Panc1 (cell line): ENCODE measurements at places on chromosomes 3 and 15. TPM values are rescaled to one million over a fixed set of nuclear protein-coding genes. Genes with fewer than 3 reads are reported as not detected.

DNA sequence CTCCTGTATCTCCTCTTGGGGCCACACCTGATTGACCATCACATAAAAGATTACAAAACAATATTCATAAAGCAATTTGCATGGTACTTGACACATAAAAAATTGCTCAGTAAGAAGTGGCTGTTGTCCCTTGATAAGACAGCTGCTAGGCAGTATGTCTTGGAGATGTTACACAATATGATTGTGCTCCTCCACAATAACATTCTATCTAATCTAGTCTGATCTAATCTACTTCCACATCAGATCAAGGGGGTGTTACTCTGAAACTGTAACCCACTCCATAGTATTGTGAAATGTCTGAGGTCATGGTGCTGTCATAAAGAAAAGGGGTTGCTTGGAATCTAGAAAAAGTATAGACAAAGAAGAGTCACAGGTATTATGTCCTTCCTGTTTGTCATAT is 23.4 kb upstream of the AQP9 start:
- no peak overlapping the region for H3K27ac ChIP-seq
- no peaks in the 10 kb centered on the region for H3K36me3 ChIP-seq
- no peaks in the 10 kb centered on the region for H3K4me1 ChIP-seq
- no peak for DNase-seq

DNA sequence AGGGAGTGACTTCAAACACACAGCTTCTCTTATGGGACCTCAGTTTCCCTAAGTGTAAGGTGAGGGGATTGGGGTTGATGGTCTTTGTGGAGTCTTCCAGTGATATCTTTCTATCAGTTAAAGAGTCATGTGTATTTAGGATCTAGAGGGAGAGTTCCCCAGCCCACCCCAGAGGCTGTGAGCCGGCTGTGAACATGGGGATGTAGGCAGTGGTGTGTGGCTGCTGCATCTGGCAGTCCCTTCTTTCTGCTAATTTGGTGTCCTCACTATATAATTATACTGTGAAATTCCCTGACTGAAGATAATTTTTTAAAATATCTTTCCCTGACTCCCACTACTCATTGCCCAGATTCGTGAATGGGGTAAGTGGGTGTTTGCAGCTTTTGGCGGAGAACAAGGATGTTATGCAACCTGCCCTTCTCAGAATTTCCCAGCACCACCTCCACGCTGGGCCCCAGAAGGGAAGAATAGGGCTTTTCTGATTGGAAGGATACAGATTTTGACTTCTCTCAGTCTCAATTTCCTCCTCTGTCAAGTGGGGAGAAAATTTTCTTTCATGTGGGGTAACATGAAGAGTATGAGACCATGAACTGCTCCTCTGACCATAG is 79.0 kb upstream of the RASGRF1 start:
- no peak overlapping the region for H3K4me3 ChIP-seq
- no peaks in the 10 kb centered on the region for H3K27me3 ChIP-seq
- H3K4me1 ChIP-seq = peaks cover 48% of the 10 kb centered on the region
- DNase-seq = no peak

GRCh38 chr3:149615731-149616221 is 42.0 kb downstream of the WWTR1 start:
- H3K4me1 ChIP-seq = peaks cover 93% of the 10 kb centered on the region
- no peak overlapping the region for H3K4me3 ChIP-seq
- no peak for DNase-seq
- no peaks in the 10 kb centered on the region for H3K27me3 ChIP-seq

GRCh38 chr3:88167704-88168103 is 17.9 kb downstream of the C3orf38 start:
- H3K27ac ChIP-seq = no peak overlapping the region
- H3K36me3 ChIP-seq = no peaks in the 10 kb centered on the region
- no peak overlapping the region for H3K4me3 ChIP-seq
- H3K27me3 ChIP-seq = no peaks in the 10 kb centered on the region
- no peak for DNase-seq

DNA sequence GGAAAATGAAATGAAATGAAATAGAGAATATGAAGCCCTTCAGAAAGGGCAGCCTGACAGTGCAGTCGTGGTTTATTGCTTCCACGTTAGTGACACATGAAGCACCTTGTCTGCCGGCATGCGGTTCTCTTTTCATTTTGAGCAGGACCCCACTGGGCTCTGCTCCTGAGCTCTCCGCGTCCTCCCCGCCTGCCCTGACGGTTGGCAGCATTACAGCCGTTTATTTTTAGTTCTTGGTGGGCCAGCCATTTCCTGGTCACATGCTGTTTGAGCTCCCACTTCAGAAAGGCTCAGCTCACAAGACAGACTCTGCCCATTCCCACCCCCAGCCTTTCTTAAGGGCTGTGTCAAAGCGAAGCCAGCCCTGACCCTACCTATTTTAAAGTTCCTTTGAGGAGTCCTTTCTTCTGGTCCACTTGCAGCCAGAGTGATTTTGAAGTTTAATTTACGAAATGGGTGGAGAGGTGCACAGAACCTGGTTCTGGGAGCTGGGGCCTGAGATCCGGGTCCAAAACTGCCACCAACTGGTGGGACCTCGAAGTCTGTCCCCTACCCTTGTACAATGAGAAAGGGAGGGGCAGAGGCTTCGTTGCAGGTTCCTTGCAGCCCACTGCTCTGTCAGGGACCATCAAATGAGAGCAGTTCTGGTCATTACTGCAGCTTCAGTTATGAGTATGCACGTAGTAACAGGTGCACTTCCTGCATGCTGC is 60.1 kb downstream of the MGLL start:
- no peaks in the 10 kb centered on the region for H3K4me1 ChIP-seq
- H3K4me3 ChIP-seq = no peak overlapping the region
- no peaks in the 10 kb centered on the region for H3K27me3 ChIP-seq
- DNase-seq = no peak

DNA sequence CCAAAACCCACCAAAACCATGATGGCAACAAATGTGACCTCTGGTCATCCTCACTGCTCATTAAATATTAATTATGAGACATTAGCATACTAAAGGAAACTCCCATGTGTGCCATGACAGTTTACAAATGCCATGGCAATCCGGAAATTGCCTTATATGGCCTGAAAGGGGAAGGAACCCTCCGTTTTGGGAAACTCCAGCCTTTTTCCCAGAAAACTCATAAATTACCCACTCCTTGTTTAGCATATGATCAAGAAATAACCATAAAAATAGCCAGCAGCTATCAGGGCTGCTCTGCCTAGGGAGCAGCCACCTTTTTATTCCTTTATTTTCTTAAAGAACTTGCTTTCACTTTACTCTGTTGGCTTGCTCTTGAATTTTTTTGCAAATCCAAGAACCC is 992.7 kb downstream of the NTRK3 start:
- no peak overlapping the region for H3K4me3 ChIP-seq
- H3K4me1 ChIP-seq = no peaks in the 10 kb centered on the region
- no peaks in the 10 kb centered on the region for H3K27me3 ChIP-seq

DNA sequence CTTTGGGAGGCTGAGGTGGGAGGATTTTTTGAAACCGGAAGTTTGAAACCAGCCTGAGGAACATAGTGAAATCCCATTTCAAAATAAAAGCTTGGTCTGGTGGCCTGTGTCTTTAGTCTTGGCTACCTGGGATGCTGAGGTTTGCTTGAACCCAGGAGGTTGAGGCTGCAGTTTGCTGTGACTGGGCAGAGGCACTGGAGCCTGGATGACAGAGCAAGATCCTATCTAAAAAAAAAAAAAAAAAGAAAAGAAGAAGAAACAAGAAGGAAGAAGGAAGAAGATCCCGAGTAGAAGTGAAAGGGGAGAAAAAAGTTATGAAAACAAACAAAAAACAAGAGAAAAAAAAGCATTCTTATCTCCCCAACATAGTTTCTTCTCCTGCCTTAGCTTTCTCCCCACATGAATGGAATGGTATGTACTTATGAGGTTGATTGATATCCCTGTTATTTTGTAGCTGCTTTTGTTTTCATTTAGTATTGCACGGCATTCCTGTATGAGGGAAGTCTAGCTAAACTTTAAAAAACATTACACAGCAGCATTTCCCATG is 42.4 kb downstream of the TMEM40 start:
- no peak for DNase-seq
- H3K4me1 ChIP-seq = no peaks in the 10 kb centered on the region; the same call in 1 of the 2 replicates
- no peaks in the 10 kb centered on the region for H3K36me3 ChIP-seq
- H3K27me3 ChIP-seq = no peaks in the 10 kb centered on the region
- H3K4me3 ChIP-seq = no peak overlapping the region

GRCh38 chr3:186180891-186181481 is 72.1 kb upstream of the ETV5 start:
- DNase-seq = no peak
- no peaks in the 10 kb centered on the region for H3K4me1 ChIP-seq
- no peaks in the 10 kb centered on the region for H3K36me3 ChIP-seq
- no peak overlapping the region for H3K4me3 ChIP-seq
- H3K27ac ChIP-seq = no peak overlapping the region
- no peaks in the 10 kb centered on the region; the same call in 1 of the 2 replicates for H3K27me3 ChIP-seq

DNA sequence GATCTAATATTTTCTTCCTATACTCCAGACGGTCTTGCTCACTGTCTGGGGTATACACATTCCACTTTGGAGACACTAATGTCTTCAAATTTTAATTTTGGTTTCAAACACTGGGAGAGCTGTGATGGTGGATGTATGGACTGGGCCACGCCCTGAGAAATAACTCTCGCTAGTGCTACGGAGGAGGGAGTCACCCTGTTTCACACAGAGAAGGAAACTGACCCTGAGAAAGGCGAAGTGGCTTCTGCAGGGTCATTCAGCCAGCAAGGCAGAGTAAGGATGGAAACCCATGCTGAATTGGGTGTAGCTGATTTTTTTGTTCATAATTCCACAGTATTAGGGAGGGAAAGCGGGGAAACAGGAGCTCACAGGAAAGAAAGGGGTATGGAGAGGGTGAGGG is 8.6 kb upstream of the SKIC8 start:
- DNase-seq = no peak
- no peak overlapping the region; the same call in 1 of the 2 replicates for H3K4me3 ChIP-seq
- no peaks in the 10 kb centered on the region for H3K27me3 ChIP-seq
- peaks cover 5% of the 10 kb centered on the region; the same call in 1 of the 2 replicates for H3K4me1 ChIP-seq

DNA sequence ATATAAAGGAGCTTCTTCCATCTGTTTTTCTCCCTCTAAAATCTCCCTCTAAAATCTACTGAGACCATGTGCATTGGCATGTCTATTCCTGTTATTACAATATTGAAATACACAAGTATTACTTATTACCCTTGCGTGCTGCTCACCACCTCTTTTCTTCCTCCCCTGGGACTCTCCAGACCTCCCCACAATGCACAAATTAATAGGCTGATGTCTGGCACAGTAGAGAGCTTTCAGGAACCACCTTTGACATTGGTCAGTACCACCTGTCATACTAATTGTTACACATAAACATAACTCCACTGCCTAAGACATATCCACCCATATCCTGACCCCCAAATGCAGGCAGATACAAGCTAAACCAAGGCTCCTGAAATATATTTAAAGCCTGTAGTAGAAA is 722.6 kb downstream of the FHIT start:
- no peaks in the 10 kb centered on the region for H3K27me3 ChIP-seq
- H3K4me1 ChIP-seq = no peaks in the 10 kb centered on the region
- no peak for DNase-seq
- H3K4me3 ChIP-seq = no peak overlapping the region
- no peaks in the 10 kb centered on the region for H3K36me3 ChIP-seq

- DNase-seq = no peak
- no peaks in the 10 kb centered on the region for H3K4me1 ChIP-seq
- H3K4me3 ChIP-seq = no peak overlapping the region
- H3K36me3 ChIP-seq = no peaks in the 10 kb centered on the region
- no peak overlapping the region for H3K27ac ChIP-seq
- H3K27me3 ChIP-seq = no peaks in the 10 kb centered on the region
These were observed 40.6 kb downstream of the XYLB start for GRCh38 chr3:38386992-38387750.

DNA sequence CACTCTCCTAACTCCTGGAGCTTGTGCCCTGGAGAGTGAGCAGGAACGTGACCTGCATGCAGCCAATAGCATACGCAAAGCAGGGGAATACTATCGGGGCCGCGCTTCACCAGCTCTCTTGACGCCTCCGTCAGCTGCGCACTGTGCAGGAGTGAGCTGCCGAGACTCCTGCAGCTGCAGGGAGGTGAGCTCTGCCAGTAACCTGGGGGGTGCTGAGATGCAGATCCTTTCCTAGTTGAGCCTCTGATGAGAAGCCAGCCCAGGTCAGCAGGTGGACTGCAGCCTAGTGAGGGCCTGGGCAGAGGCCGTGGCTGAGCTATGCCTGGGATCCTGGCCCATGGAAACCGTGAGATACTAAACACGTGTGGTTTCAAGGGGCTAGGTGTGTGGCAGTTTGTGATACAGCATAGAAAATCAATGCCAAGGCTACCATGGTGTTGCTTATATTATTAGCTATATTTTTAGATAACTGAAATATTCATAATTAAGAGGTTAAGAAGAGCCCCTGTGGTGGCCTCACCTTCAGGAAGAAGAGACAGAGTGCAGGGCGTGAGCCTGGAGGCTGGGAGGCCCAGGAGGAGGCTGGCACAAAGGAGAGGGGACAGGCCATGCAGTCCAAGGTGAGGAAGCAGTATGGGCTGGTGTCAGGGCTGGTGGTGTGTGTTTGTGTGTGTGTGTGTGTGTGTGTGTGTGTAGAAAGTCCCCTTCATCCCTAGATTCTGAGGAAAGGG is 5.9 kb upstream of the DNAJB8 start:
- H3K27me3 ChIP-seq = no peaks in the 10 kb centered on the region
- no peaks in the 10 kb centered on the region for H3K36me3 ChIP-seq
- no peak overlapping the region for H3K27ac ChIP-seq
- no peak for DNase-seq
- no peaks in the 10 kb centered on the region for H3K4me1 ChIP-seq
- no peak overlapping the region for H3K4me3 ChIP-seq

GRCh38 chr3:31729082-31729481 is 196.4 kb downstream of the STT3B start:
- no peaks in the 10 kb centered on the region for H3K27me3 ChIP-seq
- H3K4me3 ChIP-seq = no peak overlapping the region
- H3K27ac ChIP-seq = no peak overlapping the region
- DNase-seq = no peak

DNA sequence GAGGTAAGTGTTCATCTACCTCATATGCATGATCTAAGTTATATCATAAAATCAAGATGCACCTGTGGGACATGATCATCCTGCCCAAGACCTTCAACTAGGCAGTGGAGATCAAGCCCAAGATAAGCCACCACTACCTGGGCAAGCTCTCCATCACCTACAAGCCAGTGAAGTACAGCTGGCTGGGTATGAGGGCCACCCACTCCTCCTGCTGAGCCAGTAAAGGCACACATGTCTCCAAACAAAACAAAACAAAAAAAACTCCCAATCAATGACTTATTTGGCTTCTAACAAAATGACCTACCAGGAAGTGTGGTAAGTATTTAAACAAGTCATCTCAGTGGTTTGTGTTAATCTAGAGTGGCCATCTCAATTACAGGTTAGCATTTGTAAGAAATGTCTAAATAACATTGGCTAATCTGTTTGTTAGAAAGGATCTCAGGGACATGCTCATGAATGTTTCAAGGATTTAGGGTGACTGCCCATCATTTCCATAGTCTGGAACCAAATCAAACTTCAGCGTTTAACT is 3.1 kb downstream of the PAQR9 start:
- no peak overlapping the region for H3K27ac ChIP-seq
- no peaks in the 10 kb centered on the region for H3K36me3 ChIP-seq
- H3K27me3 ChIP-seq = peaks cover 15% of the 10 kb centered on the region

GRCh38 chr3:32097768-32098167 is 8.7 kb upstream of the GPD1L start:
- H3K36me3 ChIP-seq = no peaks in the 10 kb centered on the region
- no peaks in the 10 kb centered on the region for H3K4me1 ChIP-seq
- no peak overlapping the region for H3K27ac ChIP-seq
- H3K27me3 ChIP-seq = no peaks in the 10 kb centered on the region
- DNase-seq = no peak

TMEM108 gene
- total RNA-seq = 0.41 TPM

TRPM1 gene
- not detected for total RNA-seq

ZBBX gene
- total RNA-seq = not detected

MKRN3 gene
- 7.9 TPM for total RNA-seq

TP63 gene
- total RNA-seq = 0.51 TPM

GOLGA6L6 gene
- total RNA-seq = not detected

CELF6 gene
- not detected for total RNA-seq

TIMP4 gene
- not detected for total RNA-seq

EPHB3 gene
- 6.0 TPM for total RNA-seq
